Thoracic aorta (tissue), 2 donors: ENCODE measurements at places on chromosomes 4 and X.

DNA sequence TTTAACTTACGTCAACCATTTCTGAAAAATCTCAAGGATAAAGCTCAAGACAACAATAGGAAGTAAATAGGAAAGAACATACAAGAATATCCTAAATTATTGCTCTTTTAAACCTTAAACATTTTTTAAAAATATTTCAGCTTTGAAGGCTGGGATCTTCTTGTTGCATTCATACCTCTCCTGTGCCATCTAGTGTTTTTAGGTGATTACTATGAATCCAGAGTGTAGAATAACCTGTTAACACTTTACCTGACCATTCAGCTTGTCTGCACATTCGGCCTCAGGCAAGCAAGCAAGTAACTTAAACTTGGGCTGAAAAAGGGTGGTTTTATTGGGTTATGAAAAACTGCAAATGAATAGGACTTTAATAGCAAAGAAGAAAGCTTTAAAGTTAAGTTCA is 507.8 kb upstream of the INTU start:
- no peak overlapping the region for H3K27ac ChIP-seq
- H3K4me1 ChIP-seq: no peaks in the 10 kb centered on the region
- H3K4me3 ChIP-seq: no peak overlapping the region
- H3K27me3 ChIP-seq: no peaks in the 10 kb centered on the region
- no peaks in the 10 kb centered on the region for H3K36me3 ChIP-seq

- no peak overlapping the region for H3K27ac ChIP-seq
- H3K36me3 ChIP-seq: no peaks in the 10 kb centered on the region
- H3K27me3 ChIP-seq: no peaks in the 10 kb centered on the region
- peak overlapping the region; percentile 92 for H3K4me3 ChIP-seq
- no peaks in the 10 kb centered on the region for H3K4me1 ChIP-seq
- no peak for DNase-seq
These were observed 613 bp downstream of the GLRB start for GRCh38 chr4:157076578-157076947.

- H3K4me3 ChIP-seq: no peak overlapping the region
- H3K4me1 ChIP-seq: no peaks in the 10 kb centered on the region
- no peak overlapping the region for H3K27ac ChIP-seq
- no peaks in the 10 kb centered on the region for H3K36me3 ChIP-seq
- no peaks in the 10 kb centered on the region for H3K27me3 ChIP-seq
- DNase-seq: no peak
These were observed 174.4 kb upstream of the BRWD3 start for GRCh38 chrX:80984118-80984517.

DNA sequence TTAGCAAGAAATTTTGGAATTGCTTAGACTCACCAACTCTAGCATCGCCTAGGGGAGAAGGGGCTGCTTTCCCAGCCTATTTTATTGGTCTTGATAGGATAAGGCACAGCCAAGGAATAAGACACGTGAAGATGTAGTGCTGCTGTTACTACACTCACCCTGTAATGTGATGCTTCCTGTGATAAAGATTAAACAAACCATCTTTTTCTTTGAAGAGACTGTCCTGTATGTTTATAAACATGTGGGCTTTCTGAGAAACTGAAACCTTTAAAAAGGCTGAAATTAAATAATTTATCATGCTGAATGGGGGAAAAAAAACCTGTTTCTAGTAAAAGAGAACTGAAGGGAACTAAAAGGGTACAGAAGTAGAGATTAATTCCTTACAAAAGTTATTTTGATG is 13.2 kb downstream of the TAPT1 start:
- DNase-seq: no peak
- no peak overlapping the region for H3K4me3 ChIP-seq
- no peaks in the 10 kb centered on the region for H3K36me3 ChIP-seq
- no peaks in the 10 kb centered on the region for H3K27me3 ChIP-seq
- peaks cover 4% of the 10 kb centered on the region for H3K4me1 ChIP-seq

DNA sequence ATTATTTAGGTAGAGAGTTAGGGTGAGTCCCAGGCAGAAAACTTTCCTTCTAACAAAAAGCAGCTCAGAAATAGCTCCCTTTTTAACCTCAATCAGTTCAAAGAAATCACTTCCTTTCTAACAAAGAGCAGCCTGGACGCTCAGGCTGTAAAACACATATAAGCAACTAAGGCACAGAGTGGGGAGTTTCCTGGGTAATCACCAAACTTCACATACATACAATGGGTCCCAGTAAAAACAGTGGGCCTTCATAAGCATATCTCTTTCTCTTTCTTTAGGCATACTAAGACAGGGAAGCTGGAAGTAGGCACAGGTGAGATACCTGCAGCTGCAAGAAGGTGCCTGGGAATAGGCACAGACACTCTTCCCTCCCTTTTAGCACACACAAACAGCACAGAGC is 4.9 kb upstream of the NAF1 start:
- H3K27ac ChIP-seq: no peak overlapping the region
- no peak for DNase-seq
- H3K36me3 ChIP-seq: no peaks in the 10 kb centered on the region
- no peaks in the 10 kb centered on the region for H3K4me1 ChIP-seq

- no peaks in the 10 kb centered on the region for H3K36me3 ChIP-seq
- H3K4me1 ChIP-seq: peaks cover 3% of the 10 kb centered on the region
- H3K4me3 ChIP-seq: no peak overlapping the region
These were observed 32.5 kb upstream of the FGFR3 start for GRCh38 chr4:1760521-1761071.

GRCh38 chrX:13933352-13933751 is 96.3 kb downstream of the GEMIN8 start:
- H3K27ac ChIP-seq: no peak overlapping the region
- DNase-seq: no peak
- no peaks in the 10 kb centered on the region for H3K4me1 ChIP-seq
- H3K27me3 ChIP-seq: no peaks in the 10 kb centered on the region
- no peak overlapping the region for H3K4me3 ChIP-seq
- H3K36me3 ChIP-seq: no peaks in the 10 kb centered on the region

GRCh38 chrX:100747090-100747489 is 15.2 kb upstream of the SYTL4 start:
- H3K4me3 ChIP-seq: no peak overlapping the region
- H3K27me3 ChIP-seq: no peaks in the 10 kb centered on the region
- no peak overlapping the region for H3K27ac ChIP-seq
- no peaks in the 10 kb centered on the region for H3K4me1 ChIP-seq

DNA sequence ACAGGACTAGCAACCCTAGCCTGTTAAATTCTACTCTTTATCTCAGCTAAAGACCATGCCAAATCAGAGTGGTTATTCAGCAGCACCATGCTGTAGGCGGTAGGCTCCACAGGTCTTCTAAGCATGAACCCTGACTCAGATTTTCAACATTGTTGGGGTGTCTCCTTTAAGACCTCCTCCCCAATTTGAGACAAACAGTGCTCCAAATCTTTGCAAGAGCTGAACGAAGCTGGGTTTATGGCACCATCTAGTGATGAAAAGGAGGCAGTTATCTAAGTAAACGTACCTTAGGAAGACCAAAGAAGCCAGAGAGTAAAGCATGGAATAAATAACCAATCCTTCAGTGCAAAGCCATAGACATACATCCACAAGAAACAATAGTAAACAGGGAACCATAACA is 334.5 kb upstream of the SLC7A11 start:
- no peaks in the 10 kb centered on the region for H3K36me3 ChIP-seq
- H3K27ac ChIP-seq: no peak overlapping the region
- no peaks in the 10 kb centered on the region for H3K27me3 ChIP-seq
- no peak for DNase-seq
- H3K4me1 ChIP-seq: no peaks in the 10 kb centered on the region
- H3K4me3 ChIP-seq: no peak overlapping the region

GRCh38 chr4:168570466-168570865 is 73.6 kb downstream of the PALLD start:
- no peak overlapping the region for H3K4me3 ChIP-seq
- no peaks in the 10 kb centered on the region for H3K36me3 ChIP-seq
- no peaks in the 10 kb centered on the region for H3K4me1 ChIP-seq
- no peak for DNase-seq
- no peaks in the 10 kb centered on the region for H3K27me3 ChIP-seq

DNA sequence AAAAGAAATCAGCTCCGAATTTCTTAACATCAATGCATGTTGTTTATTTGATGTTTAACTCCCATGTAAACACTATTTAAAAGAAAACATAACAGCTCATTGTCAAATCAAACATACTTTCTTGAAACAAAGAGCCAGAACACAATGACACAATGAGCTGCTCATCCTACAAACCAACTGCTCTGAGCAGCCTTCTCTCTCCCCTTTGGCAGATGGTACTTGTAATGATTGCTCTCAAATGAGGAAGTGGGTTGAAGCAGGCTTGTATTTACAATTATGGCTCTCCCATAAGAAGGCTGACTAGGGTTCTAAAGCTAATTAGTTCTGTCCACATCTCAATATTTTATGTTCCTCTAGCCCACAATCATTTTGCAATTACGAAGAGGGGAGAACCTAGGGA is 637.8 kb upstream of the ADGRL3 start:
- no peaks in the 10 kb centered on the region for H3K4me1 ChIP-seq
- no peaks in the 10 kb centered on the region for H3K27me3 ChIP-seq
- no peaks in the 10 kb centered on the region for H3K36me3 ChIP-seq
- no peak overlapping the region for H3K4me3 ChIP-seq

- no peak for DNase-seq
- peak overlapping the region; percentile 19 for H3K4me3 ChIP-seq
- no peaks in the 10 kb centered on the region for H3K27me3 ChIP-seq
These were observed 101.0 kb downstream of the PAPSS1 start for GRCh38 chr4:107619066-107619465.

GRCh38 chr4:110532901-110533589 is 57.1 kb downstream of the ENPEP start:
- peaks cover 6% of the 10 kb centered on the region for H3K4me1 ChIP-seq
- no peaks in the 10 kb centered on the region for H3K36me3 ChIP-seq
- peak overlapping the region; percentile 57 for H3K4me3 ChIP-seq
- H3K27me3 ChIP-seq: no peaks in the 10 kb centered on the region
- DNase-seq: no peak

- DNase-seq: no peak
- peaks cover 11% of the 10 kb centered on the region for H3K36me3 ChIP-seq
- no peak overlapping the region for H3K4me3 ChIP-seq
These were observed 134.7 kb downstream of the PDE5A start for GRCh38 chr4:119493886-119494285.

DNA sequence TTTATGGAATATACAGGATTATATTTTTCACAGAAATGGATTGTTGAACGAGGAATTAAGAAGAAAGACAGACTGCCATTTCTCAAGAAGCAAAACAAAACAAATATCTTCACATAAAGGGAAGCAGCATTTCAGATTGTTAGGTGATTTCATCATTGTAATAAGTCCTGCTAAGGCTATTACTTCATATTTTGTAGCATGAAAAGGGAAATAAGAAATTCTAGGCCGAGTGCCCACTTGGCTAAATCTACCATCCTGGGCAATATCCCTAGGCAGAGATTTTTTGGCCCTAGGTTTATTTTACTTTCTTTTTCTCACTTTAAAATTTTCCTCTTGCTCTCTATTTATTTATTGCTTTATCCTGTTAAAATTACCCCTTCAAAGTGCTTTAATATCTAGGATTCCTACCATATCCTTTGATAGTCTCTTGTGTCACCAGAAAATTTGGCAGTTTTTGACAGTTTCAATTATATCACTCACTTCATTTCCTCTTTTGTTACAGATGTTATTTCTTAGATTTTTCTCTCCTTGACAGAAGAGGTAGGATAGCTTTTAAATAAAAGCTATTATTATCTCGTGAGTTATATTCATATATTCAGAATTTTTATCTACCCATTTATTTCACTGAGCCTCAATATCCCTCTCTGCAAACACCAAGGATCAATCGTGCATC is 142.3 kb downstream of the PDGFC start:
- H3K27ac ChIP-seq: peak overlapping the region; percentile 59
- H3K27me3 ChIP-seq: no peaks in the 10 kb centered on the region
- H3K36me3 ChIP-seq: no peaks in the 10 kb centered on the region
- H3K4me1 ChIP-seq: peaks cover 39% of the 10 kb centered on the region

GRCh38 chrX:39462835-39463234 is 634.9 kb downstream of the BCOR start:
- no peak overlapping the region for H3K27ac ChIP-seq
- H3K36me3 ChIP-seq: no peaks in the 10 kb centered on the region
- H3K4me1 ChIP-seq: no peaks in the 10 kb centered on the region
- no peaks in the 10 kb centered on the region for H3K27me3 ChIP-seq

GRCh38 chrX:625137-625691 is 5.4 kb upstream of the SHOX start:
- H3K4me1 ChIP-seq: no peaks in the 10 kb centered on the region
- no peak overlapping the region for H3K4me3 ChIP-seq
- no peak for DNase-seq

DNA sequence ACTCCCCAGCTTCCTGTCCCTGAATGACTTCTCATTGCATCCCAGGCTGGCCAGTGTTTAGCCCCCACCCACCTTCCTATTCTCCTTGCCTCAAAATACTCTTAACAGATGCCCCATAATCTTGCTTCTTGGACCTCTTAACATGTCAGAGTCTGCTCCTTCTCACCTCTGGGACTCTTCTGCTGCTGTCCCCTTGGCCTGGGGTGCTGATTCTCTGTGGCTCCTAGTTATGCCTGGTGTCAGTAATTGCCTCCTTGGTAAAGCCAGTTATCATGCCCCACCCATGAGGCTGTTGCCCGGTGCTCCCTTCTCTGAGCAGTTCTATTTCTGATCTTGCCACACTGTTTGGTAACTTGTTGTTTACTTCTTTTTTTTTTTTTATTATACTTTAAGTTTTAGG is 256.8 kb downstream of the STIM2 start:
- H3K4me3 ChIP-seq: no peak overlapping the region
- no peaks in the 10 kb centered on the region for H3K27me3 ChIP-seq
- no peak overlapping the region for H3K27ac ChIP-seq

GRCh38 chr4:117941611-117942010 is 92.7 kb upstream of the NDST3 start:
- no peaks in the 10 kb centered on the region for H3K36me3 ChIP-seq
- no peak overlapping the region for H3K4me3 ChIP-seq
- no peak for DNase-seq
- H3K4me1 ChIP-seq: no peaks in the 10 kb centered on the region

GRCh38 chr4:116590648-116591047 is 494.7 kb downstream of the TRAM1L1 start:
- H3K36me3 ChIP-seq: no peaks in the 10 kb centered on the region
- no peak for DNase-seq
- H3K4me1 ChIP-seq: no peaks in the 10 kb centered on the region
- no peaks in the 10 kb centered on the region for H3K27me3 ChIP-seq
- no peak overlapping the region for H3K4me3 ChIP-seq

DNA sequence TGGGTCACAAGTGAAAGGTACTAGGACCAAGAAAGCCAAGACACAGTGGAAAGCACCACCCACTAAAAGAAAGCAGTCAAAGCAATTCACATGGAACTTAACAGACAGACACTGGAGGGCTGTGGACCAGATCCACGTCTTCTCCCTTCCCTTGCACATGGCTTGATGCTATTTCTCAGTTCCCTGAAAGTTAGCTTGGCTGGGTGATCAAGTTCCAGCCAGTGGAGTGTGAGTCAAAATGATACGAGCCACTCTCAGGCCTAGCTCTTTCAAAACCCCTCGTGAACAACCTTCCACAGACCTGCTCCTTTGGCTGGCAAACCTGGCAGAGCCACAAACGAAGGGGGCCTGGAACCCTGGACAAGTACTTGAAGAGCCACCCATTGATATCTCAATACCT is 52.0 kb downstream of the RELL1 start:
- H3K27me3 ChIP-seq: no peaks in the 10 kb centered on the region
- H3K4me1 ChIP-seq: no peaks in the 10 kb centered on the region
- no peak overlapping the region for H3K4me3 ChIP-seq

GRCh38 chr4:100936661-100937375 is 410.5 kb downstream of the PPP3CA start:
- H3K27ac ChIP-seq: no peak overlapping the region
- peaks cover 4% of the 10 kb centered on the region for H3K4me1 ChIP-seq
- H3K27me3 ChIP-seq: no peaks in the 10 kb centered on the region
- H3K4me3 ChIP-seq: no peak overlapping the region
